ENCODE measurements at places on chromosomes 4 and X.

DNA sequence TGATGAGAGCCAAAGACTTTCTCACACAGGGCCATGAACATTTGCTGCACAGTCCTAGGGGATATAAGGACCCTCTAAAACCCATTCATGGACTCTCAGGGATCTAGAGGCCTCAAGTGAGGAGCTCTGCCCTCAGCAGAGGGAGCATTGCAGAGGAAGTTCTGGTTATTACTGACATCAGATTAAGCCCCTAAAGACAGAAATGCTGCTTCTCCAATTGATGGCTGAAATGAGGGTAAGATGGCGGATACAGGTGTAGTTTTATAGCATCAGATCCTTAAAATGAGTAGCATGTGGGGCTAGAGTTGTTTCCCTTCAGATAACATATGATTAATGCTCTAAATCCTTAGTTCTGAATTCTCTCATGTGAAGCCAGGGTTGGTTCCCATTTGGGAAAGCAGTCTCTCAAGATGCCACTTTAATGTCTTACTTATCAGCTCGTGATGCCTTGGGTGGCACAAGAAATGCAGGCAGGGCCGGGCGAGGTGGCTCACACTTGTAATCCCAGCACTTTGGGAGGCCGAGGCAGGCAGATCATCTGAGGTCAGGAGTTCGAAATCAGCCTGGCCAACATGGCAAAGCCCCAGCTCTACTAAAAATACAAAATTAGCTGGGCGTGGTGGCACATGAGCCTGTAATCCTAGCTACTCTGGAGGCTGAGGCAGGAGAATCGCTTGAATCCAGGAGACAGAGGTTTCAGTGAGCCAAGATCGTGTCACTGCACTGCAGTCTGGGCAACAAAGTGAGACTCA lies 7.9 kb downstream of the RHOH start:
- no peak for DNase-seq

DNA sequence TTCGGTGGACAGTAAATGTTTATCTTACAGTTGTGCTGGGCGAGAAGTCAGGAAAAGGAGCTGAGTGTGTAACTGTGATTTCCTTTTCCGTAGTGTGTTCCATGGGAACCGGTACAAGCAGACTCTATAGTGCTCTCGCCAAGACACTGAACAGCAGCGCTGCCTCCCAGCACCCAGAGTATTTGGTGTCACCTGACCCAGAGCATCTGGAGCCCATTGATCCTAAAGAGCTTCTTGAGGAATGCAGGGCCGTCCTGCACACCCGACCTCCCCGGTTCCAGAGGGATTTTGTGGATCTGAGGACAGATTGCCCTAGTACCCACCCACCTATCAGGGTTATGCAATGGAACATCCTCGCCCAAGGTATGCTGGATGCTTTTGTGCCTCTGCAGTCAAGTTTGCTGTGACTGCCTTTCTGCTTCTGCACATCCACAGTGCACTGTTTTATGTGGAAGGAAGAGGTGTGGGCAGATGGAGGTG lies 27.4 kb downstream of the NOCT start:
- DNase-seq, result no peak

GRCh38 chrX:129980540-129981199 lies 1.8 kb upstream of the BCORL1 start:
- DNase-seq, result no peak

GRCh38 chr4:66906314-66906713 lies 639.0 kb downstream of the CENPC start:
- DNase-seq, result peak; percentile 50

DNA sequence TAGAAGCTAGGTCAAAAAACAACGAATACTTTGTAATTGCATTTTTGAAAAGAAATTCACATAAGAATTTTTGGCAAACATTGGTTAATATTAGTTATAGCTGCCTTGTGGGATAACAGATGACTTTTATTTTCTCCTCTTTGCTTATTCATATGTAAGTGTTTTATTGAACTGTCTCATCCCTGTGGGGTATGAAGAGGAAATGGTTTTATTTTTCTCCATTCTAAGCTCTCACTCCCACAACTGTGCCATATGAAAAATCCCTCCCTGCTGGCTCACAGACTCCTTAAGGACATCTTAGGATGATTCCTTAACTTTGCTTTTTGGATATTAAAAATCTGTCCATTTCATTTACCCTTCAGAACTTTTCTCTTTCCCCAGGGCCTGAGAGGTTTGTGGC lies 300.6 kb downstream of the PPP1R2C start:
- DNase-seq, result no peak

DNA sequence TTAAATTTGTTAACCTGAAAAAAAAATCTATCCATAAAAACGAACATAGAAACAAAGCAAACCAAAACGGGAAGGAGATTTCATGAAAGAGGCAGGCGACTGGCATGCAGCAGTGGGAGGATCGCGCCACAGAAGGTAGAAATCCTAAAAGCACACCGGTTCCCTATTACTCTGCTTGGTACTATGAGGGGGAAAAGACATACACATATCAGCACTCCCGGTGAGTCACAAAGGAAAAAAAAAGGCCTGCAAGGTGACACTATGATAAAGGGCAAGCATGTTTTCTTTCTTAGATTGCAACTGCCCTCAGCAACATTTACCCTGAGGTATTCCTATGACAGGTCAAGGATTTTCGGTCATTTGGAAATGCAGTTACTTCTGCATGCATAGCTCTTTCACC lies 60.6 kb upstream of the NAP1L5 start:
- DNase-seq, result no peak

- no peak for DNase-seq
Measured at GRCh38 chr4:87014284-87014782, 79.5 kb downstream of the AFF1 start.

- DNase-seq, result no peak
Measured at GRCh38 chrX:3461397-3462165, 115.1 kb upstream of the MXRA5 start.

GRCh38 chr4:139955600-139955999 lies 198.4 kb downstream of the MAML3 start:
- peak; percentile 11 for DNase-seq

DNA sequence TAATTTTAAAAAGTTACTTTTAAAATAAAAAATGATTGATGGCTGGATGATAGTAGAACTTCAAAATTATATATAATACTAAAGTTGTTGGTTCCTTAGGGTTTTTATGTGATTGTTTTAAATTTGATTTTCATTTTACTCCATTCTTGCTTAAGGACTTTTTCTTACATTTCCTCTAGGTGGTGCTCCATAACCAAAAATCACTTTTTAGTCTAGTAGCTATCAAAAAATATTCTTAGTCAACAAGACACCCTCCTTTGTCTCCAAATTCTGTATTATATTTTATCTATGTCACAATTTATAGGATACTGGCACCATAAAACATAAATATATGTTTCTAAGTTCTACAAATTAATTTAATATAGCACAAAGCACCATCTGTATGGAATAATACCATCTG lies 67.2 kb upstream of the BRWD3 start:
- peak; percentile 2 for DNase-seq

DNA sequence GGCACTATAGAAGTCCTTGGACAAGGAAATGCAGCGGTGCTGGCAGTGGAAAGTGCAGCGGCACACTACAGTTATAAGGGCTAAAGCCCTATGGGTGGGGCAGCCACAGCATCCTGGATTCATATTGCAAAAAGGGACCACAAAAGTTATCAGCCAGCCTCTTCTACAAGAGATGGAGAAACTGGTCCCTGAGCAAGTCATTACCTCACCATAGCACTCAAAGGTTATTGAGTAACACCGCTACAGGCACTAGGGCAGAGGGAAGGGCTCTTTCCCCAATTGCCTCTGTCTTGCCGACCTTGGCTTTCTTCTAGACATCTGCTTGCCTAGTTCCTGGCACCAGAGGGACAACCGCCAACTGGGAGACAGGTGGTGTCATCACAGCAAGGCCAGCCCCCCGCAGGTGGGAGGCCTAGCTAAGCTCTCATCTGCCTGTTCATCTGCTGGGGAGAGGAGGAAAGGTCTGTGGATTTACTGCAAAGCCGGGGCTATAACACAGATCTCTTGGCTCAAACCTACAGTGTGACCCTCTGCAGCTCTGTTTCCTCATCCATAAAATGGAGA lies 600.0 kb downstream of the BCOR start:
- no peak for DNase-seq

- DNase-seq, result no peak
Measured at GRCh38 chrX:96204928-96205327, 479.7 kb upstream of the DIAPH2 start.

- DNase-seq, result no peak
Measured at GRCh38 chrX:7076245-7076661, 71.3 kb upstream of the STS start.

DNA sequence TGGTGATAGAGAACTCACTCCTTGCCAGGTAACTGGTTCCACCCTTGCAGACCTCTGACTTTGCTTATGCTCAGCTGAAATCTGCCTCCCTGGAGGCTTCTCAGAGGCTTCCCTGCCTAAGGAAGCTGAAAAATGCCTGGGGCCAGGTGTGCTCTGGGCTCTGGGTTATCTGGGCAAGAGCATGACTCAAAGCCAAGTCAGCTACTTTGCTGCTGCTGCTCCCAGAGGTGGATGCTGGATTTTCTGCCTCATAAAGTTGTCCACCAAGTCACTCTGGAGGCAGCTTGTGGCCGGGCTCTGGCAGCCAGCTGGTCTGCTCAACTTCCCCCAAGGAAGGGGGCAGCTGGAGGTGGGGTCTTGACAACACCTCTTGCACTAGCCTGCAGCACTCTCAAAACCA lies 132.7 kb downstream of the PJA1 start:
- no peak for DNase-seq

- no peak for DNase-seq
Measured at GRCh38 chr4:21765810-21766407, 182.7 kb downstream of the KCNIP4 start.

DNA sequence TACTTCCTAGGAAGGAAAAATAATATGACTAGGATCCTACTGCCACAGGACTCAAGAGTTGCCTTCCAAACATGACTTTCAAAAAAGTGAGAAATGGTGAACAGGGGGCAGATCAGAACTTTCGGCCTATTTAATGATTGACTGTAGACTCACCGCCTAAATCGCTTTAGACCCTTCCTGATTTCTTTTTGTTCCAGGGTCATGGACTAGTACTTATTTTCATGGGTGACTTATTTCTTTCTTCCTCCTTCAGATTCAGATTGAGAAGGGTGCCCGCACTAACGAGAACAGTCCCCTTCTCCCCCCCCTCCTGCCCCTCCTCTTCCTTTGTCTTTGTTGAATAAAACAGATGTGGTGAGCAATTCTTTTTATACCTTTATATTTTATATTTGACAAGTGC lies 48.0 kb upstream of the KLHL8 start:
- no peak for DNase-seq

Data from NCI-H1436 treated with DMSO at 0.1 percent for 48 hours (cell line).